Muscle of back (tissue), 13 donors: ENCODE measurements at places on chromosomes 11 and 22. TPM values are rescaled to one million over a fixed set of nuclear protein-coding genes. Genes with fewer than 3 reads are reported as not detected.

APOL5 gene
- 1.3 TPM for polyA plus RNA-seq

BIRC2 gene
- polyA plus RNA-seq = 47.3 TPM

DNA sequence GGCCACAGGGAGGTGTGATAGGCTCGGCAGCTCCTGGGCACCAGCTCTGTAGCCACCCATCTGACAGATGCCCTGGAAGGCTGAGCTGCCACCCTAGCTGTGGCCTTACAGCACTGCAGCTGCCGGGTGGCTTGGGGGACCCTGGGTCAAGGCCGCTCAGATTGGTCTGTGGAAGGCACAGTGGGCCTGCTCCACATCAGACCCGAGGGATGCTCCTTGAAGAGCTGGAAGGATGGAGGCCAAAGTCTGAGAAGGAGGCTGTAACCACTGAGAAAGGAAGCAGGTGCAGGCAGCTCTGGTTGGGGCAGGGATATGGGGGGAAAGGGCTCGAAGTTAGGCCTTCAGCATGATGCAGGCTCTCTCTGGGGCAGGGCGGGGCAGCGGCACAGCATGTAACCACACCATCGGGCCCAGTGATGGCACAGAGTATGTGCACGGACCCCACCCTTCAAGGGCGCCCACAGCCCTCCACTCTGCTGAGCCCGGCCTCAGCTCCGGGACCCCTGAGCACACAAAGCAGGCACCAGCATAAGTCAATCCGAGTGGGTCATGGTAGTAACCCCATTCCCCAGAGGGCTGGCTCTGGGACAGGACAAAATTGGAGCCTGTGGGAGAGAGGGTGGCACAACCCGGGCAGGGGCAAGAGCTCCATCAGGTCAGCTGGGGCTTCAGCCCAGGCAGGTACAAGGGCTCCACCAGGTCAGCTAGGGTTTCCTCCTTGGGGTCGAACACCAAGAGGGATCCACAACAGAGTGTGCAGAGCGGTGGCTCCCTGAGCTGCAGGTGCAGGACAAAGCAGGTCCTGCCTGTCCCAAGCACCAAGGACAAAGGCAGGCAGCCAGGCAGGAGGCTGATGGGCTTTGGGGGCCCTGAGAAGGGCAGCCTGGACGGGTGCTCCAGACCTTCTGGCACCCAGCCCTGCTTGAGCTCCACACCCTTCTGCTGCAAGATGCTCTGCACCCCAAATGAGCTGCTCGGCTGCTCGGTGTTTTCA is 1511.1 kb downstream of the BRD1 start:
- no peak for DNase-seq

DNA sequence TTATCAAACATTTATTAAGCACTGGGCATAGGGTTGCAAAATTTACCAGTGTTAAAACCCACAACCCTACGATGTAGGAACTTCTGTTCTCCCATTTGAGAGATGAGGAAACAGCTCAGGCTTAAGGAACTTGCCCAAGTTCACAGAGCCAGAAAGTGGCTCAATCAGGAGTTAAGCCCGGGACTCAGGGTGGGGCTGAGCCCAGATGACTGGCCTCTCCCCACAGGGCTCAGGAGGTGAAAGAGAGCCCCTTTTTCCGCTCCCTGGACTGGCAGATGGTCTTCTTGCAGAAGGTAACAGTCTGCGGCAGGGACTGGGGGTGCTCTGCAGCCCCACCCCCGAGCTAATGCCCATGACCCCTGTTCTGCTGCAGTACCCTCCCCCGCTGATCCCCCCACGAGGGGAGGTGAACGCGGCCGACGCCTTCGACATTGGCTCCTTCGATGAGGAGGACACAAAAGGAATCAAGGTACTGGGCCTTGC is 5.6 kb upstream of the ANKRD13D start:
- DNase-seq = no peak

DNA sequence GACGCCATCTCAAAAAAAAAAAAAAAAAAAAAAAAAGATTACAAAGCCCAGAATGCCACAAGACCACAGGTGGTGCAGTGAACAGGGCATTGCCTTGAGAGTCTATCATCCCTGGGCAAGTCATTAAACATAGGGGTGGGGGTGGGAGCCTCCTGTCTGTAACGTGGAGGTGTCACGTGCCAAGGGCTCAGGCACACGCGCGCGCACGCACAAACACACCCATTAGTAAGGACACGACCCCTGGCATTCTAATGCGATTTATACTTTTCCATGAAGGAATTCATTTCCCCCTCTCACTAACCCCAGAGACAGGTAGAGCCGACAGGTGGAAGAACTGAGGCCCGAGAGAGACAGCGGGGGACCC is 5.8 kb upstream of the GCAT start:
- no peak for DNase-seq
